Psoas muscle (tissue), 8 donors: ENCODE measurements at places on chromosomes 7 and 10. TPM values are rescaled to one million over a fixed set of nuclear protein-coding genes. Genes with fewer than 3 reads are reported as not detected.

GRCh38 chr7:105618016-105618296, 36.7 kb upstream of the EFCAB10 start:
- DNase-seq = no peak

DNA sequence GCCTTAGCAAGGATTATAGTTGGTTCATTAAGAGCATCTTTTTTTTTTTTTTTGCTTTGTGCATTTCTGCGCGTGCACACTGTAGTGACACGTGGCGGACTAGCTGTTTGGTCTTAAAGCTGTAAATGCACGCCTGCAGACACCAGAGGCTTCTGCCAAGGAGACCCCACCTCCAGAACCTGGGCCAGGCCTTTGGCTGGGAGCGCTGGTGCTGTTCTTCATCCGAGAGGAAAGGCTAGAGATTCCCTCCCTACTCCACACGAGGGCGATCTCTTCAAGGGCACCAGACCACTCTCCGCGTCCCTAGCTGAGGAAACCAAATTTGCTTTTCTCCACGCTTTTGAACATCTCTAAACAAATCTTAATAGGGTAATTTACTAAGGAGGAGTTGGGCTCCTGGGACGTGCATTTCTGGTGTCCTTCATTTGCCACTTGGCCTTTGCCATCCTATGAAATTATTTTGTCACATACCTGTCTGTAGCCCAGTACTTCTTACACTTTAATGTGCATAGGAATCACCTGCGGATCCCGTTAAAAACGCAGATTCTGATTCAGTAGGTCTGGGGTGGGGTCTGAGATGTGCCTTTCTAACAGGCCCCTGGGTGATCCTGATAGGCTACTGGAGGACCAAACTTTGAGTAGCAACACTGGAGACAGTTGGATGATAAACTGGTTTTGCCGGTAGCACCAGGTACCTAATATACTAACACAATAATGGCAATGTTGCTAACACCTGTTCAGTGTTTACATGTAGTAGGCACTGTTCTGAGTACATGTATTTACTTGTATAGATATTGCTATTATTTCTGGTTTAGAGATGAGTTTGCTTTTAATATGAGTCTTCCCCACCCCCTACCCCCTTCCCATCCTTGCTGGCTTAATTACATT, 1.3 kb upstream of the SLC26A5 start:
- DNase-seq = no peak

DNA sequence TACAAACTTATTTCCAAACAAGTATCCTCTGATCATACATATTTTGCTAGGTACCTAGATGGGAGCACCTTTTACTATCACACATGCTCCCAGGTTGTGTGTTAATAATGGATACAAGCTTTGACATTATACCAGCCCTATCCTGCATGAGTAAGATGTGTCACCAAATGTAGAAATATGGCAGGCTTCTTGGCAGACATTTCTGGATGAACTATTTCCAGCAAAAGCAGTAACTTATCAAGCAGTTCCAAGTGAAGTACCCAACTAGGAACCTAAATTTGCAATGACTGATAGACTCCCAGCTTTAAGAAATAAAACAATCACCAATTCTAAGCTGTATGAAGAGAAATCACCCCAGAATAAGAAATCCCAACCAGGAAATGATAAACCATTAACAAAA, 103.7 kb upstream of the TMEM72 start:
- DNase-seq = no peak

- DNase-seq = no peak
These were observed 715.0 kb upstream of the NRP1 start for GRCh38 chr10:34049469-34049868.

DNA sequence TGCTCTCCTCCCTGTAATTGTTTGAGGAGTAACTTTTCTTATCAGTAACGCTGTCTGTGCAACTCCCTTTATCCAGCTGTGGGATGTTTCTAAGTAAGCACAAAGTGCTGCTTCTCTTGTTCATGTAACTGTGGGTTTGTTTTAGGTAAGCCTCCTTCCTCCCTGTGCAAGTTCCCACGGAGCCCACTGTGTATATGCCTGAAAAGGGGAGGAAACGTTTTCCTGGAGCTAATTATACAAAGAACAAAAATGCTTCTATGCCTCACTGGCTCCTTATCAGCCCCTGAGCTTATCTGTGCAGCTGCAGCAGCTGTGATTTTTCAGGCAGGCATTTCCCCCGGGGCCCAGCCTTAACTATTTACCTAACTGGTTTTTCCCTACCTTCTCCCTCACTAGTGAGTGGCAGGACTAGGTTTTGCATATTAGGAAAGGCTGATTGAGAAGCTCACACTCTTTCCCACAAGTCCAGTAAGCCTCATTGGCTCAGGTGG, 593.4 kb upstream of the GHITM start:
- DNase-seq = no peak

DNA sequence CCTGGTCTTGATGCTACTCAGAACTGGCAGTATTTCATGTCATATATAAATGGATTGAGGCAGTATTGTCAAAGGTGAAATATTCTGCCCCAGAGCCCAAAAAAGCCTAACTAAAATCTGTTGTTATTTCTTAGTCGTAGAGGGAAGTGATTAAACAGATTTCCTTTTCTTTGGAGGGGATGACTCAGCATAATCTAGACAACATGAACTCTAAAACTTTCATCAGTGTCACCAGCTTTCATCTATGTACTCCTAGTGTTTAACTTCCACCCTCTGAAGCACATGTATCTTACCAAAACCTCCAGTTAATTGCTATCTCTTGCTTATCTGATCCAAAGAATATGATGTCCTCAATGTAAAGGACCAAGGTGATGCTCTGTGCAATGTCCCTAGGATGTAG, 97.1 kb upstream of the ARID5B start:
- DNase-seq = no peak

- no peak for DNase-seq
These were observed 123.3 kb downstream of the MICU1 start for GRCh38 chr10:72502581-72502980.

GRCh38 chr10:128927497-128928161, 539.4 kb upstream of the MGMT start:
- DNase-seq = peak; percentile 49

DNA sequence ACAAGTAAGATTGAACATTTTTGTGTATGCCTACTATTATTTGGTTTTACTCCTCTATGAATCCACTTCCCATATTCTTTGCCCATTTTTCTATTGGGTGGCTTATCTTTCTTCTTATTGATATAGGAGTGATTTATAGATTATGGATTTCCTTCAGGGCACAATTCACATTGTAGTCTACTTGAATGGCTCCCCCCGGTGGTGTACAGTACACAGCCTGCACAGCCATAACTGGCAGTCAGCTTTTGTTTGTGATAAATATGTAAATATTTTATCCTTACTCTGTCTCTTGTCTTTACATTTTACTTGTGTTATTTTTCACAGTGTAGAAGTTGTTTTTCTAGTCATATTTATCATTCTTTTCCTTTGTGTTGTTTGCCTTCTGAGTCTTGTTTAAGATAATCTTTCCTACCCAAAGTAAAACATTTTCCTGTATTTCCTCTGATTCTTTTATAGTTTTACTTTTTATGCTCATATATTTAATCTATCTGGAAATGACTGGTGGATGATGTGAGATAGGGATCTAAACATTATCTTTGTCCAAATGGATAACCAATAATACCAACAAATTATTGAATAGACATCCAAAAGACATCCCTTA, 23.9 kb upstream of the CALD1 start:
- no peak for DNase-seq

GRCh38 chr10:63265222-63265617, 132.1 kb downstream of the NRBF2 start:
- DNase-seq = no peak

DNA sequence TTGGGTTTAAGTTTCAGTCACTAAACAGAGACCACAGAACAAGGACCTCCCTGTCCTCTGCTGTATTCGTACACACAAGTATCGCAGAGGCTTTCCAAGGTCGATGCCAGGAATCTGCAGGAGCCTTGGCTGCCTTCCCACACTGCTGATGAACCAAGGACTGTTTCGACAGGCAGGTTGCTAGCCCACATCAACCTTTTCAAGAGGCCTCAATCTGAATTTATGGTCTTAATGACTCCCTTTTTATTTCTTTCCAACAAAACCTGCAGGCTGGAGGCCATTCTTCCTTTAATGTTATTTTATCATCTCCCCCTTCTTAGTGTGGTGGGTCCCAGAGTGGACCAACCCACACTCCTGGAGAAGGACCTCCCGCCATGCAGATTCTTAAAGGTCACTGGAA, 45.6 kb downstream of the JCAD start:
- peak; percentile 45 for DNase-seq

- DNase-seq = no peak
These were observed 272.6 kb upstream of the DGKB start for GRCh38 chr7:15175152-15175551.

GRCh38 chr7:139043823-139044812, 8.3 kb upstream of the ZC3HAV1L start:
- no peak for DNase-seq

GRCh38 chr7:44226396-44226753, 25.6 kb downstream of the YKT6 start:
- peak; percentile 52 for DNase-seq

DNA sequence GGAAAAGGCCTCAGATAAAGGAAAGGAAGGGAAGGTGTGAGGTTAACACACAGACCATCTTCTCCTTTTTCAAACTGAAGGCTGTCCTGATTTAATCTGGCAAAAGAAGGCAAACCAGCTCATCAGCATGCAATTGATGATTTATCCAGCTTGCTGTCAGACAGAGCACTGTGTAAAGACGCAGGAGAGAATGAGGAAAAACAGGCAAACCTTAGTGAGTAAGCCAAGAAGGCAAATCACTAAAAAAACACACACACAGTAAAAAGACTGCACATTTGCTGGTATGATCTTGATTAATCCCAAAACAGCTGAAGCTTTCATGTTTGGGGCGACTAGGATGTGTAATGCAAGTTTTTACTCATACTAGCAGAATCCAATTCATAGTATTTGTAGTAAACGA, 65.8 kb upstream of the SKAP2 start:
- DNase-seq = no peak

DNA sequence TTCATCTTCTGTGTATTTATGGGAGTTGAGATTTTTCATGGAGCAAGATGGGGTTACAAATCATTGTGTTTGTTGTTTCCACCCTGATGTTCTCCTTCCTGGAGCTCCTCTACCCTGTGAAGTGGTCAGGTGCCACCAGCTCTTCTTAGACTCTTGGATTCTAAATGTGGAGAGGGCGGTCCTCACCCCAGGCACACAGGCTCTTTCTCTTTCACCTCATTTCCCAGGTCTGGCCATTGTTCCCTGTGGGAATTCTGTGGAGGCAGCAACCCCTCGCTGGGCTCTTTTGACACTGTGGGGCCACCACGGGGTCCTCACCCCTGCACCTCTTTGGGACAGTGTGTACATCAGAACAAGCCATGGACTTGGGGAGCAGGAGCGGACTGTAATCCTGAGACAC, 95.9 kb downstream of the TRRAP start:
- no peak for DNase-seq

DNA sequence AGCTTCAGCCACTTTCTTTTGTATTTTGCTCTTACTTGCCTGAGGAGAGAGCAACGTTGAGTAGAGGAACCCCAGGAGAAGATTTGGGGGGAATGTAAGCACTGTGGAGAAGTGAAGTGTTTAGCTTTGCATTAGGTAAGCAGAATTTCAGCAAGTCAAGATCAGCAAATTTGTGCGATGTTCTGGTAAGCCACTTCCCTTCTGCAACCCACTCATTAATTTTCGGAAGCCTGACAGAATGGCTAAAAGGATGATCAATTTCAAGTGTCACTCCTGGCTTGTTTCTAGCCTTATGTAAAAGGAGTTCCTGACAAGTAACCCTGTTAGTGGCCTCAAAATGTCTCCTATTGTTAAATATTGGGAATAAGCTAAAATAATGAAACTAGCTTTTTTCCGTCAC, 48.5 kb upstream of the NXPH1 start:
- DNase-seq = no peak

- no peak for DNase-seq
These were observed 113.2 kb upstream of the DGKB start for GRCh38 chr7:15015545-15016314.

GRCh38 chr10:27857616-27858015, 112.0 kb upstream of the MKX start:
- no peak for DNase-seq

DNA sequence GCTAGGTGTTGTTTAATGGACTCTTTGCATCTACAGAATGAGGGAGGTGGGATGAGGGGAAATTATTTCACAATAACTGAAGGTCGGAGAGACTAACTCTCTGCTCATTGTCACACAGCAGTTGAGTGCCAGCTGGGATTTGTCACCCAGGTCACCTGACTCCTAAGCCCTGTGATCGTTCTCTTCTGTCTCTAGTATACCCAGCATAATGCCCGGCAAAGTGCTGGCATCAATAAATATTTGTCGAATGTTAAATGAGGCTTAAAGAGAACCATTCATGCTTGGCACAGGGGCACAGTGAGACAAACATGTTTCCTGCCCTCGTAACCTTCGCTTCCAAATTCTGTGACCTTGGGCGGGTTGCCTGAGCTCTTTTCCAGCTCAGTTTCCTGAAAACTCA, 70.8 kb downstream of the TCF7L2 start:
- no peak for DNase-seq

GRCh38 chr7:130303551-130303950, 10.6 kb downstream of the CPA4 start:
- no peak for DNase-seq

DNA sequence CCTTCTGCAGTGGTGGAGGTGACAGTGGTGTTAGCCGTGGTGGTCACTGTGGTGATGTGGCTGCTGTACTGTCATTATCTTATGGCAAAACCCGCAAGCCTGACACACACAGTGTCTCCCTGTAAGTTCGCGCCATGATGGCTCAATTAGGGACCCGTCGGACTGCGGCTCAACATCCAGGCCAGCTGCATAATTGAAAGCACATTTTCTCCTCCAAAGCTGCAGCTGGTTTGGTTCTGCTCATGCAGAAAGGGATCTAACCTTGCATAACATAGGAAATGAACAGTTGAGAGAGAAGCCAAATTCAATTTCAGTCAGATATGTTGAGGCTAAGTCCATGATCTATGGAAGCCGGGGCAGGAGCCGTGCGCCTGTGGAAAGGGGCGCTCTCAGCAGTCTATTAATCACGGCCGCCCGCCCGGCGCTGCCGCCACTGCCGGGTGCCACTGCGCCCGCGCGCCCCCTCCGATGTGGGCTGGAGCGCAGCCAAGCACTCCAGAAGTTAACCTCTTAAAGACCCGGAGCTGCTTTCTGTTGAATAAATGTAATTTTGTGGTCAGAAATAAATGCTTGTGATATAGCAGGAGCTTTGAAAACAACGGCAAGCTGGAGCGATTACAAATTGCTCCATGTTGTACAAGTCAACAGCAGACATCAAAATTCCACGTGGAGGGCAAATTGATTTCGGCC, 227.7 kb downstream of the CUX1 start:
- peak; percentile 52 for DNase-seq

- DNase-seq = no peak
These were observed 636.2 kb upstream of the LRRN3 start for GRCh38 chr7:110454713-110455112.

GPR37 gene
- 0.70 TPM for polyA plus RNA-seq

SUFU gene
- polyA plus RNA-seq = 6.3 TPM

OPTN gene
- polyA plus RNA-seq = 523 TPM

SPDYE5 gene
- not detected for polyA plus RNA-seq
